ENCODE measurements at places on chromosomes 5 and 9.
A peak's percentile ranks its signal among the peaks of the same experiment; 100 is the strongest.

DNA sequence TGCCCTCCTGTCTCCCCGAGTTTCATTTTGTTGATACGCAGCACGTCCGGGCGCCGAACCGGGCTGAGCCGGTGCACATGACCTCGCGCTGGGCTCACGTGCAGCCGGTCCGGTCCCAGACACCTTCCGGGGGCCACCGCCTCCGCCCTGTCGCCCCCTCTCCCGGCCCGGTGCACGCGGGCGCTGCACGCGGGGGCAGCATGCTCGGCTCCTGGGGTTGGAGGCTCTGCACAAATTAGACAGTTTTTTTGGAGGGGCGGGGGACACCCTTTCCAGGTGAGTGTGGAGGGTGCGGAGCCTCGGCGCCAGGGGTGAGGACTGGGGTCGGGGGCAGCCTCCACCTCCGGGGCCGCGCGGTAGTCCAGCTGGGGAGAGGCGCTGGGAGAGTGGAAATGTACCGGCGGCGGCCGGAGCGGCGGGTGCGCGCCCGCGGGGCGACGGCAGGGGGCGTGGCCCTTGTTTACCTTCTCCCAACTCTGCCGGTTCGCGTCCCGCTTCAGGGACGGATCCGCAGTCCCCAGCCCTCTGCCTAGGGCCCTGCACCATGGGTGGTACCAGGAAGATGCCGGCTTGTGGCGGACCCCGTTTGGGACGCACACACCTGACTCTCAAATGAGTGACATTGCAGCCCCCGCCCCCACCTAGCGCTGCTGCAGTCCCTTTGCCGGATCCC, 1.1 kb downstream of the JADE2 start:
- peak; percentile 79 for DNase-seq

GRCh38 chr9:117917873-117918272, 213.7 kb downstream of the TLR4 start:
- no peak for DNase-seq

GRCh38 chr5:97133101-97133500, 9.3 kb downstream of the LIX1 start:
- peak; percentile 30 for DNase-seq

DNA sequence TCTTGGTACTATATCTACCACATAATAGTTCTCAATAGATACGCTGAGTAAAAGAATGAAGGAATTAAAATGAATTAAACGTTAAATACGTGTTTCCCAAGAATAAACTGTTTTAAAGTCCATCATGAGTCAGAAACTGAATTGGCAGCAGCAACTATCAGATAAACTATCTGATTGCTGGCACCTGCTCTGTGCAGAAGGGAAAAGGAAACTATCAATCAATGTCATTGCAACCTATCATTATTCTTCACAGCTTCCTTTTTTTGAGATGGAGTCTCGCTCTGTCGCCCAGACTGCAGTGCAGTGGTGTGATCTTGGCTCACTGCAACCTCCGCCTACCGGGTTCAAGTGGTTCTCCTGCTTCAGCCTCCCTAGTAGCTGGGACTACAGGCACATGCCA, 8.8 kb upstream of the WDR36 start:
- DNase-seq, result peak; percentile 81

DNA sequence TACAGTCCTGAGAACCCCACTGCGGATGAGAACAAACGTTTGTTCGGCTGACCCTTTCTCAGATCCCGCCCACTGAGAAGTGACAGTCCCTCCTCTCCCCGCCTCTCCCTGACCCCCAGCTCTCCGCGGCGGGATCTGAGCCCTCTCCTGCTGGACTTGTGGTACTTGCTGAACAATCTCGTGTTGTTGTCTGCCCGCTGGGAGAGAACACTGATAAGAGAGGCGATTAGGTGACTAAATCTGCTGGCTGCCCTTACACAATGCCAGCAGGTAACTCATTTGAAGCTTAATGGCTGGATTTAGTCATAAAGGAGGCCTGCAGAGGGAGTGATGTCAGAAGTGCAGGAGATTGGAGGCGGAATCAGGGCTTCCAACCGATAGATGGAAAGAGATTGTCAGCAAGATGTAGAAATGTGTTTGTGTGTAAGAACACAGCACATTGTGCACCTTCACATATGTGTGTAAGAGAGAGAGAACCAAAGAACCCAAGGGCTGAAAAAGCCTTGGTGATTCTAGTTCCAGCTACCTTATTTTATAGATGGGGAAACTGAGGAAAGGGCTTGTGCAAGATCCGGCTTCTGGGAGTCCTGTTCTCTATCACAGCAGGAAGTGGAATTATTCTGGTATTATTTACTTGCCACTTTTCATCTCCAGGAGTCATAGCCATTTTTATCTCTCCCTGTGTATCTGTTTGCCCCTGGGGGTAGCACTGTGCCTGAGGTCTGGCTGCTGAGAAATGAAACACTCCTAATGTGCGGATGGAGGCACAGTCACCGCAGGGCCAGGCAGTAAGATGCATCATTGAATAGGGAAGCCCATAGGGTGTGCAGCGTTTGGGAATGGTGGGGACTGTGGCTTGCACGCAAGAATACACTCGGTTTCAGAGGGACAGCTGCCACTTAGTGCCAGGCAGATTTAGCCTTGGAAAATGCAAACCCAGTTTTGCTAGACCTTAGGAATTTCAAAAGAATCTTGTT, 203.7 kb upstream of the MSX2 start:
- no peak for DNase-seq

GRCh38 chr5:6718161-6718681, 5.0 kb downstream of the TENT4A start:
- no peak for DNase-seq

- no peak for DNase-seq
Observed at GRCh38 chr9:126699401-126699881, 85.7 kb downstream of the LMX1B start.

GRCh38 chr9:2506321-2506720, 115.3 kb upstream of the VLDLR start:
- DNase-seq, result no peak

GRCh38 chr5:96335873-96336272, 97.2 kb downstream of the PCSK1 start:
- no peak for DNase-seq

DNA sequence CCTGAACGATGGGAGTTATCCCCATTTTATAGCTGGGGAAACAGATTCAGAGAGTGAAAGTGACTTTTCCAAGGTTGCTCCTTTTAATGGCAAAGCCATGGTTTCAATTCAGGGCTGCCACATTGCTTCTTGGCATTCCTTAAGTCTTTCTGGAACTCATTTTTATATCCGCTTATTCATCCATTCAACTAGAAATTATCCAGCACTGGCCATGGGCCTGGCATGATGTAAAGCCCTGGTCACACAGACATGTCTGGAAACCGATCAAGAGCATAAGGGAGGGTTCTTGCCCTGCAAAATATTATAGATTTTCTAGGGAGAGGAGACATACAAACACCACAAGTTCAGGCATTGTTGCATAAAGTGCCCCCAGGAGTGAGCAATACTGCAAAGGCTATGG, 43.0 kb upstream of the COL15A1 start:
- no peak for DNase-seq

- DNase-seq, result no peak
Observed at GRCh38 chr5:83440826-83441225, 30.7 kb upstream of the VCAN start.

- no peak for DNase-seq
Observed at GRCh38 chr5:159409801-159410200, 79.5 kb upstream of the IL12B start.

GRCh38 chr9:121774715-121775613, 123.5 kb downstream of the DAB2IP start:
- DNase-seq, result no peak

DNA sequence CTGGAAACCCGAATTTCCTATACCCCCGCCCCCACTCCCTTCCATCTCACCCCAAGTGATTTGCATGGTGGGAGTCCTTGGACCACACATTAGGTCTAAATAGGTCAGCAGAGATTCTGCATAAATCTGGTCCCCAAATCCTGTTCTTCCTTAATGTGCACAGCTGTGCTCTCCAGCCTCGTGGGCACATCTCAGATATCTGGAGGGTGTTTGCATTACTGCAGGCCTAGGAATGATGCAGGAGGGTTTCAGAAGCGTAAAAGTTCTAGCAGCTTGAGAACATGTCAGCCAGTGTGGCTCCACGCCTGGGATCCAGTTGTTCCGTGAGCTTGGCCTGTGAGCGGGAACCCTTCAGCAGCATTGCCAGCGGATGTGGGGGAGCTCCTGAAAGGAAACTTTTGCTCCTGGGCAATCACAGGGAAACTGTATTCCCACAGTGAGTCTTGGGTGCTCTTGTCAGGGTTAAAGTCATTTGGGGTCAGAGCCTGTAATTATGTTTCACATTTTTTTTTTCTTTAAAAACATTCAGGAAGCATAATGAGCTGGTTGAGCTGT, 12.9 kb downstream of the ARHGAP26 start:
- DNase-seq, result no peak

- peak; percentile 59 for DNase-seq
Observed at GRCh38 chr9:123679330-123679987, 250.5 kb downstream of the DENND1A start.

- no peak for DNase-seq
Observed at GRCh38 chr5:77426670-77427069, 65.4 kb downstream of the WDR41 start.

DNA sequence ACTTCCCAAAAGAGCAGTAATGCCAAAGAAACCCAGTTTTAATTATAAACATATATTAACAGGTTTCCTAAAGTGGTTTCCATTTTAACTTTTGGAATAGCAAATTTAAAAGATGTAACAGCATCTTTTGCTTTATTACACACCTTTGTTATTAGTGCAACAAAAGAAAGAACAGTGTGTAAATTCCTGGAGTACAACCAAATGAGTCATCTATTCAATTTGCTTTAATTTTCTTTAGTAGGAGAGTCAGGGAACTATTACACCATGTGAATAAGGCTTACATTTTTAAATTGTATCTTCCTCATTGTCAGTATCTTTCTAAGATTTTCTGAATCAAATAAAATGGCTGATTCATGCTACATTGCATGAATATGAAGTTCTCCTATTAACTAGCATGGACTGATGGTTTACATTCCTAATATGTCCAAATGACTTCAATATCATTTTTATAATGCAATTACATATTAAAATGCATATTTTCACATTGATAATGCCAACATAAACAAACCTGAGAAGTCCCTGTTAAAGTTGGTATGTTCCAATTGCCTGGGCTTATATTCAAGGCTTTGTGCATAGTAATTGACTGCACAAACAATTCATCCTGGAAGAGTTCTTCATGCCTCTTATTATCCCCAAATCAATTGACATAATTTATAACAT, 22.5 kb downstream of the EDIL3 start:
- DNase-seq, result no peak

DNA sequence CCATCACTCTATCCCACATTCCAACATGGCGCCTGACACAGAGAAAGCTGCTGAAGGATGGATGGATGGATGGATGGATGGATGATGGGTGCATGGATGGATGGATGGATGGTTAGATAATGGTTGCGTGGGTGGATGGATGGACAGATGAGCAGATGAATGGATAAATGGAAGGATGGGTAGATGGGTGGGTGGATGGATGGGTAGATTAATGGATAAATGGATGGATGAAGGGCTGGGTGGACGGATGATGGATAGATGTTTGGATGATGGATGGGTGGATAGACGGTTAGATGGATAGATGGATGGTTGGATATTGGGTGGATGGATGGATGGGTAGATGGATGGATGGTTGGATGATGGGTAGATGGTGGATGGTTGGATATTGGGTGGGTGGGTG, 4.5 kb downstream of the LCN12 start:
- no peak for DNase-seq

- no peak for DNase-seq
Observed at GRCh38 chr5:80337379-80337778, 17.6 kb downstream of the SPZ1 start.

- no peak for DNase-seq
Observed at GRCh38 chr5:13322769-13323168, 621.7 kb downstream of the DNAH5 start.

- DNase-seq, result no peak
Observed at GRCh38 chr5:133368916-133369783, 243.2 kb downstream of the FSTL4 start.

DNA sequence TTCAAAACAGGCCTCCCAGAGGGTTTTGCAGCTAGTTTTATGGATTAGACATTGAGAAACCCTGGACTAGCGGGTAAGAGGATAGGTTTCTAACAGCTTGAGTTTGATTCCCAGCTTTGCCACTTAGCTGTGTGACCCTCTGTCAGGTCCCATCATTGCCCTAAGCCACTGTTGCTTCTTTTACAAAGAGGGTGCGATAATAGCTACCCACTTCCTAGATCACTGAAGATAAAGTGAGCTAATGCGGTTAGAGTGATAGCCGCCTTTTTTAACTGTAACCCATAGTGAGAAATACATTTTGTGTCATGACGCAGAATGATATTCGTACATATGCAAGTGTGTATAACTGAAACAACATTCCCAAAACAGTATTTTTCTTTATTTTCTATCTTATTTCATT, 40.3 kb downstream of the CSF1R start:
- peak; percentile 60 for DNase-seq

- DNase-seq, result no peak
Observed at GRCh38 chr5:60196385-60197113, 303.0 kb upstream of the PDE4D start.

GRCh38 chr5:180194410-180195345, 14.3 kb downstream of the RASGEF1C start:
- DNase-seq, result no peak

DNA sequence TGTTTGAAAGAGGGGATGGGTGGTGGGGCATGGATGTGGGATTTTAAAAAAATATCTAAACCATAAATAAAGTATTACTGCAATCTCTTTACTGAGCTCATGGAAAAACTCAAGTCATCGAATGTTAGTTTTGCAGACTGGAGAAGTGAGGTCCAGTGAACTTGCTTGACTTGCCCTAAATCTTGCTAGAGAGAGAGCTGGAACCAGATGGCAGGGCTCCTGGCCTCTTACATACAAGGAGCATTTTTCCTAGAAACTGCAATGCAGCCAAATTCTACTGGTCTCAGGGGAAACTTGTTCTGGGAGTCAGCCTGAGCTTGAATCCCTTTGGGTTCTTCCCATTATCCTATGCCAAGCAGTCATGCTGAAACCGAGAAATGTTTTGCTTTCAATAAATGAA, 2.9 kb upstream of the TGFBI start:
- no peak for DNase-seq

- DNase-seq, result no peak
Observed at GRCh38 chr5:118126159-118126558, 862.2 kb downstream of the DTWD2 start.

GRCh38 chr9:121863955-121864354, 212.5 kb downstream of the DAB2IP start:
- DNase-seq, result no peak

Measured in Jurkat, Clone E6-1 (cell line).